ENCODE measurements at places on chromosomes 5 and 9.
A peak's percentile ranks its signal among the peaks of the same experiment; 100 is the strongest.

GRCh38 chr5:87452837-87453236 lies 40.1 kb upstream of the CCNH start:
- DNase-seq = no peak

GRCh38 chr9:94783928-94784327 lies 57.4 kb downstream of the AOPEP start:
- no peak for DNase-seq

DNA sequence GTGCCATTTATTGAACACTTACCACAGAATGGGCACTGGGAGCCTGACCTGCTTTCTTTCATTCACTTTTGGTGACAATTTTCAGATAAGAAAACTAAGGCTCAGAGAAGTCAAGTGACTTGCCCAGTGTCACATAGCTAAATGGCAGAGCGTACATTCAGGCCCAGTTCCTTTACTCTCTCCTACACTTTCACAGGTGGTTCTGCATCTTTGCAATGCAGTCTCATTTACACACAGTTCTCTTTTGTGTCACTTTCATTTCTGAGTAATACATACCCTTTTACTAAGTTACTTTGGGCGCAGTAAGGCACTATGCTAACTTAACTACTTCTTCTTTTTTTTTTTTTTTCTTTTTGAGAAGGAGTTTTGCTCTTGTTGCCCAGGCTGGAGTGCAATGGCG lies 8.3 kb downstream of the NFIL3 start:
- no peak for DNase-seq

DNA sequence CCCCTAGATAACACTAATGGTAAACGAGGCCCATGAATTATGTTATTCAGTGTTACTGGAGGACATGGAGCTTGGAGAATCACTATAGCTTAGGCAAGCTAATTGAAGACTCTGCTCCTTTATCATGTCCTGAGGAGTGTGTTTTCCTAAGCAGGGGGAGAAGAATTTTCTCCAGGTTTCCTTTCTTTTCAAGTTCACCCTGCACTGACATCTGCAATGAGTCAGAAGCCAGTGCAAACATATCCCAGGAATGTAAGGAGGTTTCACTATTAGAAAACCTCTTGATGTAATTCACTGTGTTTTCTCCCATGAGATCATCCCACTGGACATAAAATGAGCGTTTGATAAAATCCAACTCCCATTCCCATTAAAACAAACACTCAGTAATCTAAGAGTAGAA lies 75.6 kb downstream of the DMRT2 start:
- DNase-seq = no peak

DNA sequence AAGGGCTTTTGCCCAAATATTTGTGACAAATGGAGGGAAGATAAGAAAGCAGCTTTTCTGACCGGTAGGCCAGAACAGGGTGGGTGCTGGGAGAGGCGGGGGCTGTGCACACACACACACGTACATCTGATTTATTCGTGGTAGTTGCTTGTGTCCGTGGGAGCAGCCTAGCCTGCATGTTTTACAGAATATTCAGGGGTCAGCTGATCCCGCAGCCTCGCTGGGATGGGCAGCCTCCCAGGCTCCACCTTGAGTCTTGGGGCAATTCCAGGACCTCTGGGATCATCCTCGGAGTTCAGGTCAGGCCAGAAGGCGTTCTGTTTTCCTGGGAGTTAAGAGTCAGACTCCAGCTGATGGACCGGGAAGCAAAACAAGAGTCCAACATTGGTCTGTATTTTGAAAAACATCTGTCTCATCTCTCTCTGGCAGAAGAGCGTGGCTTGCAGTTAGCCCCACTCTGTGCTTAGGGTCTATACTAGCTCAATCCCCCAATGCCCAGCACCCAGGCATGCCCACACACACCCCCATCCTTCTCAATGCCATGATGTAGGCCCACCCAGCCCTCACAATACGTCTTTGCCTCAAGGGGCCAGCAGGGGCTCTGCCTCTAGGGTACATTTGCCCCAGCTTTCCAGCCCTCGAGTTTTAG lies 210.6 kb downstream of the GOLPH3 start:
- no peak for DNase-seq

DNA sequence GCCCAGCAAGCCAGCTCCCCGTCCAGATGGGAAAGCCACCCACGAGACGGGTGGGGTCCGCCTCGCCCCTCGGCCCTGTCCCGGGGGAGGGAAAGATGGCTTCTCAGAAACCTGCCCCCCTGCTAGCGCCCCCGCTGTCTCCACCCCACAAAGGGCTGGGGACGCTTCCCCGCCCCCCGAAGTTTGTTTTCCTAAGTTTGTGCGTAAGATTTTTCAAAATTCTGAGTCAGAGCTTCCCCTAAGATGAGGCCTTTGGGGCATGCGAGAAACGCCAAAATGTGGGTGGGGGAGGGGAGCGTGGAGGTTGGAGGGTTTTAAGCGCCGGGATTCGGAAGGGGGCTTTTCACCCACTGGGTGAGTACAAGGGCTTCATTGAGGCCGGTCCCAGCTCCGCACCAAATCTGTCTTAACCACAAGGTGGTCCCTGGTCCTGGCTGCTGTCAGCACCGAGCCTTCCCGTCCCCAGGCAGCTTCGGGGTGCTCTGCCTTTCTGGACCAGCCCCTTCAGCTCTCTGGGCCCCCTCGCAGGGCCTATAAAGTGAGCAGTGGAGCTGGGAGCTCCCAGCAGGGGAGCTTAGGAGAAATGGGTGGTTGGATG lies 32.3 kb downstream of the PRRX2 start:
- no peak for DNase-seq

DNA sequence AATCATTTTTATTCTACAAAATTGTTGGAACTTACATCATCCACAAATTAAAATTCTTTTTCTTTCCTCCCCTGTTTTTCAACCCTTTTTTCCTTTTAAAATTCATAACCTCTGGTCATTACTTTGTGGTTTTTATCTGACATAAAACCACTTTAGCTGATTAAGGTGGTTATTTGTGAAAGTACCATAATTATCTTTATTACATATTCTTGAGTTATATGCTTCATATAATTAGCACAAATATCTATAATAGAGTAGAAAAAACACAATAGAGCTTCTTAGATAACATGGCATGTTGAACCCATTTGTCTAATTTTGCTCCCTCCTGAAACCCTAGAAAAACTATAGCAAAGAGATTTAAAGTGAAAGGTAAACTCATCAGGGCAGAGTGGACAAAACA lies 22.9 kb upstream of the PPIC start:
- DNase-seq = no peak

DNA sequence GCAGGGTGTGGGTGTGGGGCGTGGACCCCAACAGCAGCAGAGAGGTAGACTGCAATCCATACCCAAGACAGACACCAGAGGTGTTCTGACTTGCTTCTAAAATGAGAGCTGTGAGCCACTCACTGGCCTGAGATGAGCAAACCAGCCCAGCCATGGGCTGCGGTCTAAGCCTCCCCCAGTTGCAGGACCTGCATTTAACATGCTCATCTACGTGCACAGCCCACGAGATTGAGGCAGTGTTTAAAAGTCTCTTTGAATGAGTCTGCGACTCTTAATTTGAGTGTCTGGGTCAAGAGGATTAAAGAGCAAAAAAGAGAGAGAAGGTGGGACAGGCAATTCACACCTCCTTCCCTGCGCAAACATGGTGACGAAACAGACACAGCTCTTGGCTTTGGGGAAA lies 5.9 kb downstream of the SURF4 start:
- DNase-seq = no peak

GRCh38 chr9:4740638-4741364 lies at the start of gene AK3:
Gene AK3, minus strand, starts transcription at chr9:4741202. Its CDS starts 115 bp downstream, at chr9:4741087.
- DNase-seq = peak; percentile 56

GRCh38 chr9:37029776-37030610 lies 4.1 kb downstream of the PAX5 start:
- no peak for DNase-seq

- DNase-seq = no peak
Observed at GRCh38 chr5:175867587-175868347, 3.6 kb upstream of the CPLX2 start.

- DNase-seq = no peak
Observed at GRCh38 chr5:67246108-67246507, 49.5 kb upstream of the CD180 start.

DNA sequence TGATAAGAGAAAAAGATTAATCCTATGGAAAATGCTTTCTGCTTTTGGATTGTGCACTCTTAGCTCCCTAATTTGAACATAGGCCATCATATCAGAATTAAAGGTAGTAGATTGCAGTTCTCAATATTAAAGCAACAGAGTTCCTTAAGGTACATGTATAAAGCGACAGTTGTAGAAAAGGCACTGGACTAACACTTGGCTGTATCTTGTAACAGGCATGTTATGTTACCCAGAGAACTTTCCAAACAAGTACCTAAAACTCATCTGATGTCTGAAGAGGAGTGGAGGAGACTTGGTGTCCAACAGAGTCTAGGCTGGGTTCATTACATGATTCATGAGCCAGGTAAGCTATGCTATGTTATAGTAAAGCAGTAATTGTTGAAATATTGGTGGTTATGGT lies 3.3 kb upstream of the SECISBP2 start:
- DNase-seq = no peak

GRCh38 chr5:111394586-111394985 lies 117.7 kb downstream of the STARD4 start:
- no peak for DNase-seq

DNA sequence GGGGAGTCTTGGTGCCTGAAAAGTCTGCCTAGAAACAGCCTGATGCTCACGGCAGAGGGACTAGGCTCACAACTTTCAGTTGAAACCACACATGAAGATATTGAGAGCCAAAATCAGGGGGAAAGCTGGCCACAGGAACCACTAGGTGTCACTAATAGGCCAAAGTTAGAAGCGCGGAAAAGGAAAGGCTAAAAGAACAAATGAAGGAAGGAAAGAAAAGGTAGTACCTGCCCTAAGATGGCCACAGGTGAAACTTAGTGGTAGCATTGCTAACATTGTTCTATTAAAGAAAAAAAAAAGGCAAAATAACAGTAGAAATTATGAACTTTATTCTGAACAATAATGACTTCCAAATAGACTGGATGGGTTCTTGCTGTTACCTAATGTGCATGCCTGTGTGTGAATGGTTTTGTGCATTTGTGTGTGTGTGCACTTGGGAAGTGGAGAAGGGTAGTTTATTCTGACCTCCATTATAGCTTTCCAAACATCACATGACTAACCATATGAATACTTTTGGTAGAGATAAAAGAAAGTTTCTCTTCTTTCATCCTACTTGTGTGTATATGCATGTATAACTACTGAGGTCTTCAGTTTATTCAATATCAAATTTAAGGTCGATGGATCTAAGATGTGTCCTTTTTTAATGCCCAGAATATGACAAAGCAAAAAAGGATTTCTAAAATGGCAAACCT lies 2.1 kb upstream of the RFESD start:
- DNase-seq = no peak

DNA sequence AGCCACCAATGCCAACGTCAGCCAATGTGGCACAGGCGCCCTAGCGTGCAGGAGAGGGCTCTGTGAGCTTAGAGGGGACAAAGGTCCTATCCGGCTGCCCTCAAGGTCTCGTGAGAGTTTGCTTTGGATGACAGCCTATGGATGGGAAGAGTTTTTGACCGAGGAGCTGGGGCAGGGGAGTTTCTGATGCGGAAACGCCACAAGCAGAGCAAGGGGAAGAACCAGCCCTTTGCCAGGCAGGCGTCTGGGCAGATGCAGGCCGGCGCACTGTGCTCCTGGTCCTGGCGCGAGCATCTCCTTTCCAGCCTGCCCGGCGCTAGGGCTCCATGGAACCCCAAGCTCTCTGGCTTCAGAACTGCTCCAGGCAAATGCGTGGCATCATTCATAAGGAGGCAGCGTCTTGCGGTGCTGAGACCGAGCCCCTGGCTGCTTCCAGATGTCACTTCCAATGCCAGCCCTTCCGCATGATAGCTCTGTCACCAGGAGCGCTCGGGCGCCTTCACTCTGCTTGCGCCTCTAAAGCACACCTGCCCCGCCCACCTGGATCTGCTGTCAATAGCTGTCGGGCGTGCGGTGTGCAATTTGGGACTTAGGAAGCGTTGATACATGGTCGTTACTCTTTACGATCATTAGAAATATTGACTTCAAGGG lies 374.9 kb upstream of the IRX1 start:
- DNase-seq = no peak

GRCh38 chr9:21506626-21507482 lies 24.7 kb upstream of the IFNE start:
- no peak for DNase-seq

DNA sequence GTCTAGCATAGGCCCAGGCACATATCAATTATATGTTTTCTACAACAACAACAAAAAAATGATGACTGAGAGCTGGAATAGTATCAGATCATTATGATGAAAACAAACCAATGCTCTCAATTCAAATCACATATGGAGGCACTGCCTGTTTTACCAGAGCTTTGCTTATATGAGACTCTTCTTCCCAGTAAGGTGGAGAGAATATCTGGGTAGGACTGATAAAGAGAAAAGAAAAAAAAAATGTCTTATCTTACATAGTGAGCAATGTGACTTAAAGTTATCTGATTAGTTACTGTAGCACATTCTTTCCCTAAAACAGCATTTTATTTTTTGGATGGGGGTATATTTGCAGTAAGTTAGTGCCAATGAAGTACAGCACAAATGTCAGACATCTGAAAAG lies 154.8 kb downstream of the RAB3C start:
- DNase-seq = no peak

- DNase-seq = no peak
Observed at GRCh38 chr5:43268188-43268820, 44.9 kb downstream of the HMGCS1 start.

- DNase-seq = no peak
Observed at GRCh38 chr5:56910210-56910965, 992 bp downstream of the SETD9 start.

GRCh38 chr5:33105521-33105941 lies 335.2 kb upstream of the TARS1 start:
- DNase-seq = no peak

GRCh38 chr9:109973336-109973735 lies 193.3 kb downstream of the PALM2AKAP2 start:
- DNase-seq = no peak

- DNase-seq = no peak
Observed at GRCh38 chr9:281741-282645, 67.3 kb downstream of the DOCK8 start.

GRCh38 chr9:69945671-69946141 lies 97.9 kb upstream of the MAMDC2 start:
- no peak for DNase-seq

DNA sequence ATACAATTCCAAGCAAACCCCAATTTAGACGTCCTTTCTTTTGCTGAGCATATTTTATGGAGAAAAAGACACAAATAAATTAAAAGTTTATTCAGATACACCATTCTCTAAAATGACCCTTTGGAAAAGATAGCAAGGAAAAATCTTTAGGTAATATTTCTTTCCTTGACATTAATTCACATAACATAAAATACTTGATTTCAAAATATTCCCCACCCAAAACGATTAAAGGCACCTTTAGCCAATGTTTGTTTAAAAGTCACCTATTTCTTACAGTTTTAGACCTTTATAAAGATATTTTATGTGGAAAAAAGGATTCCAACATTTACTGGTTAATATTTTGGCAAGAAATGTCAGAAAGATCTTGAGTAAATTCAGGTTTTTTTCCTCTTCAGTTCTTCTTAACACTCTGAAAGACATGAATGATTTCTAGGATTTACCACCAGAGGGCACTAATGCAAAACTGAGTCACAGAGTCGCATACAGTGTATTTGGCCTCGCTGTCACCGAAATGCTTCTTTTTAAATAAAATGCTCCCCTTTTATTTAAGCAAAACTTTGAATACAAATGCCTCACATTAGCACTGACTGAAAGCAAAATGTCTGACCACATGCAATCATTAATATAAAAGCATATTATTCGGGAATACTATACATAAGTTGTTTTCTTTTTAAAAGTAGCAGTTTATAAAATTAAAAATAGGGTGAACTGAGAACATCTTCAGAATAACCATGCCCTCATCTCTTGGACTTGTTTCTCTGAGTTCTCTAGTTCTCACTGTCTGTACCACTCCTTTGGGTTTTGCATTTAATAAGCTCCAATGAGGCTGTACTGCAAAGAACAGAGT lies 122.5 kb downstream of the SLC1A3 start:
- DNase-seq = no peak

- no peak for DNase-seq
Observed at GRCh38 chr9:124137009-124137943, 120.5 kb upstream of the NEK6 start.
